ENCODE measurements at places on chromosomes 2 and 18.

DNA sequence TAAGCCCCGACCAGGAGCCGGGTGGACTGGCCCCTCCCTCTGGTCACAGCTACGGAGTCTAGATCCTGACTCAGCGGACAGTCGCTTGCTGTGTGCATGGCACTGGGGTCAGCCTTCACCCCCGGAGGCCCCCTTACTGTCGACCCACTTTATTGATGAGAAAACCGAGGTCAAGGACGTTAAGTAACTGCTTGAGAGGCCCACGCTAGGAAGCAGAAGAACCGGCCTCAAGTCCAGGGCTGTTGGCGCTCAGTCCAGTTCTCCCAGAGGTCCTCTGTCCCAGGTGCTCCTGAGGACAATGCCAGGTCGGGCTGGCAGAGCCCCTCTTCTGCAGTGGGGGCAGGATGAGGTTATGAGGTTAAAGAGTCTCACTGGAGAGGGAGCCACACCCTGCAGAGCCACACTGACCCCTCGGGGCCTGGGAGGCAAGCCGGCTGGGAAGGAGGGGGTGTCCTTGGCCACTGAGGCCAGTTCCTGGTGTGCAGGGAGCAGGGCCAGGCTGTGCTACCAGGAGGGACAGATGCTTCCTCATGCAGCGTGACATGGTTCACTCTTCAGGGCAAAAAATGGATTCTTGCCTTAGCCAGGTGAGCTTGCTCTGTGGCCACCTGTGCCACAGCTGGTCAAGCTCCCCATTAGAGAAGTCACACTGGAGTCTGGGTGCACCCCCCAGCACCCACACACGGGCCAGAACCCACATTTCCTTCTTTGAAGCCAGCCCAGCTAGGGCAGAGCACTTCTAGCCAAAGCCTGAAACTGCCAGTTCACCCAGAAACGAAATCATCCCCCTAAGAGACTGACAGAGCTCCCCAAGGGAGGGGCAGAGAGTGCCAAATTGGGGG is 47.3 kb upstream of the HPCAL1 start:
- DNase-seq: no peak

GRCh38 chr2:54876764-54877163 is 153.3 kb downstream of the EML6 start:
- no peak for DNase-seq

DNA sequence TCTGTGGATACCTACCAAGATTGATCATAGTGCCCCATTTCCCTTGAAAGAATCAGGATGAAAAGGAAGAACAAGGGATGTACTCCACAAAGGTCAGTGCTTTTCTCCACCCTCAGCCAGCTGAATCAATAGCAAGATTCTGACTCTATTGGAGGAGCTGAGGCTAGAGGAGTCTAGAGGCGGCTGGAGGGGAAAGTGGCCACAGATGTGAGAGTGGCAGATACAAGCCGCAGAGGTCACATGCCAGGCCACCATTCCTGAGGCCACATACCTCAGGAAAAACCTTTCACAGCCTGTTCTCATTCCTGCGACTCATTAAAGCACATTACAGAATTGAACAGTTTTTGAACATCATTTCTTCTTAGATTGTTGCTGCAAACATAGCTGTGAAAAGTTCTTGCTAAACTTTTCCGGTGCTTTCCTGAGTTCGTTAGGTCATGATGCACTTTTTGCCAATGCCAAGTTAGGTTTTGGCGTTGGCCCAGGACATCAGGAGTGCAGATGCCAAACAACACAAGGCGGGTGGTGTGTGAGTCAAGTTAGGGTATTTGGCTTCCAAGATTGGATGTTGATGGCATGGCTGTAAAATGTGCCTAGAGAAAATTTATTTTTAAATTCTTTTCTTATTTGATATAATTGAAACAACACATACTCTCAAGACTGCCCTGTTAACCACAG is 160.7 kb upstream of the SP5 start:
- no peak for DNase-seq

DNA sequence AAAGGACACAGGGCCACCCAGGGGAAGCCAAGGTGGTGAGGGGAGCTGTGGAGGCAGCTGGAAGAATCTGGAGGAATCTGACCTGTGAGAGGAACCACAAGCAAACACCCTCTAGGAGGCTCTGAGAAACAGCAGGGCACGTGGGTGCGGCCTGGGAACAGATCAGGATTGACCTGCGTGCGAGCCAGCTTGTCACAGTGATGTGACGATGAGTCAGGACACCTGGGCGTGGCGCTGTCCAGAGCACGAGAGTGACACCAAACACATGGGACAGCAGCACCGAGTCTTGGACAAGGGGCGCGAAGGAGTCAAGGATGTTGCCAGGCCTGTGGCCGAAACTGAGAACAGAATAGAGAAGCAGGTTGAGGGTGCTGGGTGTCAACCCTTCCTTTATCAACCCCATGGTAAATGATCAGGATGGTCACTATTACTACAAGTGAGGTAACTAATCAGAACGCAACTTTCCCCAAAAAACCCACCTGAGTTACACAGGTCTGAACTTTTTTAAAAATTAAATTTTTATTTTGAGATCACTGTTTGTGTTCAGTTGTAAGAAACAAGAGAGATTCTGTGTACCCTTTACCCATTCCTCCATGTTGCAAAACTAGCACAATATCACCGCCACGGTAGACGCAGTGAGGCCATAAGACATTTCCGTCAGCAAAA is 637 bp upstream of the SFT2D3 start:
- no peak for DNase-seq

DNA sequence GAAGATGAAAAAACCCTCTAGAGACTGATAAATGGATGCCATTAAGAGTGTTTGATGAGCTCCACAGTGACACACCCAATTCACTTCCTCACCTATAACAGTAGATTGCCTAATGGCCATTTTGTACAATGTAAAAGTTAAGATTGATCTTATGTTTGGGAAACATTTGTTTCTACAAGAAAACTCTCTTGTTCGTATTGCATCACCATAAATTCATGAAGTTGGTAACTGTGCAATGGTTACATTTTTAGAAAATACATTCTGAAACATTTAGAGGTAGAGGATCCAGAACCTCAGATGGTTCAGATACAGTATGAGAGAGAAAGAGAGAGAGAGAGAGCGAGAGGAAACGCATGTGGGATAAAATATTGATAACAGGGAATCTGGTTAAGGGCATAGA is 31.8 kb downstream of the DAPL1 start:
- no peak for DNase-seq

- peak; percentile 42 for DNase-seq
These were observed 183.0 kb downstream of the MREG start for GRCh38 chr2:215830304-215830703.

DNA sequence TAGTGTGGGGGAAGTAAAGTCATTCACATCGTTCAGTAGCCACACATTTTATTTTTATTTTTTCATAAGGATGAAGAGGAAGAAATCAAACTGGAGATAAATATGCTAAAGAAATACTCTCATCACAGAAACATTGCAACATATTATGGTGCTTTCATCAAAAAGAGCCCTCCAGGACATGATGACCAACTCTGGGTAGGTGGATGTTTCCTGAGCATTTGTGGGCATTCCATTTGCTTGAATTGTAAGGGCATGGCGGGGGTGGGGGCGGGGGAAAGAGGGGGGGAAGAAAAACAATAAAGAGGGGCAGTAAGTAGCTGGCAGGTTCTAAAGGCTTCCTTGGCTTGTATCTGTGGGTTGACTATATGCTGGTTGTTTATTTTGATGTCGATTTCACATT is 126.4 kb downstream of the MAP4K4 start:
- DNase-seq: peak; percentile 86

DNA sequence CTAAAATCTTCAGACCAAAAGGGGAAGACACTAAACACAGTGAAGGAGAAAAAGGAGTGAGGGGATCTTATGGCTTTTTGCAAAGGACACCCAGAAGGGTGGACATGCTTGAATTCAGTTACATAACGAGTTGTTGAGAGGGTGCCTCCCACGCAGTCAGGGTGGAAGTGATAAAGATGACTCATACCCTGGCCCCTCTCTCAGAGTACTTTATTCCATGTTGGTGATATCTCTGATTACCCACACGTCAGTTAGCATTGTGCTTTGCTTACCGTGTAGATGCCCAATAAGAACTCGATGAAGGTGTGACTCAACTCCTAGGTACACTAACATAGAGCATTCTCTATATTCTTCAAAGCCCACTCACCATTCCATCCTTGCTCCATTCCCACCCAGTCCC is 44.4 kb downstream of the EN1 start:
- DNase-seq: no peak

DNA sequence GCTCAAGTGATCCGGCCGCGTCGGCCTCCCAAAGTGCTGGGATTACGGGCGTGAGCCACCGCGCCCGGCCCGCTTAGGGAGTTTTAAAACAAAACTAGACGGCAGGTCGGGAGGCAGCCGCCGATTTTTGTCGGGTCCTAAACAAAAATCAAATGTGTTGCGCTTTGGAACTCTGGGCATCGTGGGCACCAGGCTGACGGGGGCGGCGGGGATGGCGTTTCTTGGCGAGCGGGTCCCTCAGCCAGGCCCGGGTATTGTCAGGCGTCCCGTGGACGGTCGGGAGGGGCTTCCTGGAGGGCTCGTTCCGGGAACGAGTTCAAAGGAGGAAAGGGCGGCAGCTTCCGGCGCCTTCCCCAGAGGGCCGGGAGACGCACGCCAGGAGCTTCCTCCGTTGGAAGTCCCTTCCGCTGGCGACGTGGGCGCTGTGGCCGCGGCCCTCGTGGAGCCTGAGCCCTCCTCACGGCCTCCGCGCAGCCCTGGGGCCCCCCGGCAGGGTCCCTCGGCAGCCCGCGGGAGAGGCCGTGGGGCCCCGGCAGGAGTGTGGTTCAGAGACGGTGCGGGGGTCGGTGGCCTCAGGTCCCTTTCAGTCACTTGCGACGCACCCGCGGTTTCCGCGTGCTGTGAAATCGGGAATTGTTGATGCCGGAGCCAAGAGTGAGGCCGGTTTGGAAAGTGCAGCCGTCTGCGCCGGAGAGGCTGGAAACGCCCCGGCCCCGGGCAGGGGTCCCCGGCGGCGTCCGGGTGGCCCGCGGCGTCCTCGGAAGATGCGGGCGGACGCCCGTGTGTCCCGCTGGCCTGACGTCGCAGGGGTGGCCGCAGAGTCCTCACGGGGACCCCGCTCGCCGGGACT is 59.3 kb downstream of the EMILIN2 start:
- DNase-seq: peak; percentile 57

DNA sequence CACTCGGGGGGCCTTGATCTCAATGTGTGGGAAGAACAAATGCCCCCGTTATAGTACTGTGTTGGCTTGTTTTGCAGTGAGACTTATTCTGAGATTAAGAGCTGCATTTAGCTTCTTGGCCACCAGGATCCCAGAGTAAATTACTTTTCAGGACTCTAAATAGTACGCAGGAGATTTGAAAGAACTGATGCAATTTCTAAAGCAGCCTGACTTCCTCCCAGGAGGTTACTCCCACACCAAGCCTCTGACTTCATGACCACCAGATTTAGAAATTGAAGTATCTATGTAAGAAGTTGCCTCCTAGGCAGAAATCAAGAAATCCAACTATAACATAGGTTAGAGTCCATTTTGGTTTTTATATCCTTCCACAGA is 67.0 kb downstream of the FEZ2 start:
- peak; percentile 90 for DNase-seq

DNA sequence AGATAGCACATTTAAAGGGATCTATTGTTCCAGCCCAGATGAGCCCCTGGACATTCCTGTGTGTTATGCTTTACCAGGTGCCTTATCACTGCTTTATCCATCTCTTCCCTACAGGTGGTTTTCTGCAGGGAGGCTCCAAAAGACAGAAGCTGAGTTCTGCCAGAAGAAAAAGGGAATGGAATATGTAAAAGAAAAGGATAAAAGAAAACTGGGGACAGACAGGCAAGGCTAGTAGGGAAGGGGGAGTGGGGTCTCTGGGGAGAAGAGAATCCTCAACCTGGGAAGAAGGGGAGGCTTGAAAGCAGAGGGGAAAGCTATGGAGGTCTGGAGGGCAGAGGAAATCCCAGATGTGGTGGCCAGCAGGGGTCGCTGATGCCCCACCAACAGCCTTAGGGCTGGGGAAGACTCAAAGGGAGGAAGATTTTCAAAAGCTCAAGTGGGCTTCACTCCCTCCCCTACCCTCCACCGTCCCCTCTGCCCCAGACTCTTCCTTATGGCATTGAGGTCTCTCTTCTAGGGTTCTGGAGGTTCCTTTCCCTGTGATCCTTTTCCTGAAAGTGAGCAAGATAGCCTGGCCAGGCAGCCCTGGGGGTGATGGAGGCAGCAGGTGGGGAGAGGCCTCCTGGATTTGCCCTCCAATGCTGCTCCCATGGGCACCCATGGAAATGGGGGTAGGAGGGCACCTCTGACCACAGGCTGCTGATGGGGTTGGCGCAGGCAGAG is 178.1 kb upstream of the PKDCC start:
- DNase-seq: peak; percentile 50

DNA sequence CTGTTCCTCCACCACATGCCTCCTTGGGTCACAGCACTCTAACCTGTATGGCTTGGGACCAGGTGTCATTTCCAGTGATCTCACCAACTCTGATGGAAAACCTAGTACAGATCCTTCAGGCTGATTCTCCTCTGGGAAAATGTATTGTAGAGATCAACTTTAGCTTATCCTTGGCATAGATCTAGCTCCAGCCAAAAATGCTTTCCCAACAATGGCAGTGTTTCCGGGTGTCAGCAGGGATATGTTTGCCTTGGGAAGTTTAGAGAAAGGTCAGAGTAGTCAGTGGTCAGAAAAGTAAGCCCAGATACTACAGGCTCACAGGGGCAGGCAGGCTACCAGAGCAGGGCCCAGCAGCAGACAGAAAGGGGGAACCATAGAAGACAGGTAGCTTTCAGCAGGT is 73.6 kb downstream of the CD8B2 start:
- no peak for DNase-seq

DNA sequence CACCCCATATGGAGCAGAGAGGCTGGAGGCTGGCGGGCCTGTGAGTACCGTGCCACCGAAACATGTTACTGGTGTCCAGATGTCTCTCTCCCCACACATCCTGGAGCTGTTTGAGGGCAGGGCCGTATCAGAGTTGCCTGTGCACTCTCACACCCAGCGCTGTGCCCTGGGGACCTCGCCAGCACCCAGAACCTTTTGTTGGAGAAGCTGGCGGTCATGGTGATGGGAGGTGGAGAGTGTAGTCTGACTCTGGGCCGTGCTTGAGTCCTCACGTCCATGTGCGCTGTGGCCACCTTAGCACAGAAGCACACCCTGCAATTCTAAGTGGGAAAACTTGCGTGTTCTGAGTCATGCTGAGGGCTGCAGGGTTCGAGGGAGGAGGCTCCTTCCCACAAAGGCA is 259.2 kb downstream of the NDUFA10 start:
- no peak for DNase-seq

DNA sequence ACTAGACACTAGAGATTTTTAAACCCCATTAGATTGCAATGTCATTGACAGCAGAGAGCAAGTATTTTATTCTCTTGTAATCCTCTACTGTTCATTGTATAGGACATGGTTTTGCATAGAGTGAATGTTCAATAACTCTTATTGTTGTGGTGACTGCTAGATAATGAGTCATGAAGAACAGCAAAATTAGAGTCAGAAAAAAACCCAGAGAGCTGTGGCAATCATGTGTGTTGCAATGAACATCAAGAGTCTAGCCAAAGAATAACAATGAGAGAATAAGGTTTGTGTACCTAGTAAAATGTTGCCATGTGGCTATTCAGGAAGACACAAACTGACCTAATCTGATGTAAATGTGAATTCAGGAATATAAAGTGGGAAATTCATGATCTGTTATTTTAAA is 684.0 kb downstream of the DSC3 start:
- peak; percentile 86 for DNase-seq

Data from amniotic epithelial cell (primary cell).